Cortex of kidney (tissue), 1 donor: ENCODE measurements at places on chromosomes 4 and X.

DNA sequence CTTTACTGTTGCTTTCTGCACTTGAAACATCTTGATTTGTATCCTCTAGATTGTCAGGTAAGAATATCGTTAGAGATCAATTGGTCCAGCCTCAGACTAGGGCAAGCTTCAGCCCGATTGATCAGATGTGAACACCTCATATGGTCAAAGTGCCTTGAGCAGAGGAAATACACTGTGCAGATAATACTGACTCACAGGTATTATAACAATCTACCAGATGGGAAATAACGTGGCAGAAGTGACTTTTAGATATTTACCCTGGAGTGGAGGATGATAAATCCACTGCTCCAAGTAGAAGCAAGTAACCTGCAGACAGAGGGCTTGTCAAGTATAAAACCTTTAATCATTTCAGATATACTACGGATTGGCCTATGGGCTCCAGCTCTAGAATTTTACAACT is 17.9 kb downstream of the VEGFC start:
- no peak for DNase-seq

DNA sequence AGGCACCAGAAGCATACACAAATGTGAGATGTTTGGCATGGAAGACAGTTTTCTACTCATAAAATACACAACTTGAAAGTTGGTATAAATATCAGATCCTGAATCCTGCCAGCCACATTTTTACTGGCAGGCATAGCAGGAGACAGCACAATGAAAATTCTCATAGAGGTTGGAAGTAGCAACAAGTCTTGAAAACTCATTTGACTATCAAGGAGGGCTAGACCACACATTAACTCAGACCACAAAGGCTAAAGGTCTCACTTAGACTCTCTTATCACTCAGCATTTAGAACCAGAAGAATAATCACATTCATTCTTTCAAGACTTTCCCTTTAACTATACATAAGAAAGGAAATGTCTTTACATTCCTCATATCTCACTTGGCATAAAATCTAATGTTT is 56.5 kb downstream of the SORBS2 start:
- DNase-seq, result no peak

GRCh38 chr4:8859550-8860095 is 12.0 kb downstream of the HMX1 start:
- no peak for DNase-seq

- DNase-seq, result no peak
These were observed 168.4 kb upstream of the AMOT start for GRCh38 chrX:113009029-113009428.

DNA sequence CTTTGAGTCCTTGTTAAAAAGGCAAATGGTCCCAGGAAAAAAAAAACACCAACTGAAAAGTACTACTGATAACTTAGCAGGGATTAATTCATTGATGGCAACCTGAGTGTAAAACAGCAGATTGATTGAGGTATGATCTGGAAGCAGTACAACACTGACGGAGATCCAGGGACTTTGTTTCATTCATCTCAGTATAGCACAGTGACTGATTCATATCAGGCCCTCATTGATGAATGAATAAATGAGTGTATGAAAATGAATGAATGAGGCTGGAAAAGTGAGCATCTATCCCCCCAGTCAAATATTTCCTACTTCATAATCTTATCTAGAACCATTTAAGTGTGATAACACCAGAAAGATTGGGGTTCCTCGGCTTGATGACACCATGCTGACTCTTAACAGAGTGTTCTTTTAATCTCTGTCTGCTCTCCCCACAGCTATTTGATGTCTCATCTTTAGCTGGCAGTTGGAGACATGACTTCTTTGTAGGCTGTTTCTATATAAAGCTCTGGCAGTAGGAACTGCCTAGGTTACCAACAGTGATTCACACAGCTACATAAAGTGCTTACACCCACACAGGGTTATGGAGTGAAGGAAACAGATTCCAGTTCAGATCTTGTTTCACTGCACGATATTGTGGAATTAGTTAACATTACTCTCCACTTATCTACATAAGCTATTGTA is 18.6 kb upstream of the RNF128 start:
- no peak for DNase-seq

DNA sequence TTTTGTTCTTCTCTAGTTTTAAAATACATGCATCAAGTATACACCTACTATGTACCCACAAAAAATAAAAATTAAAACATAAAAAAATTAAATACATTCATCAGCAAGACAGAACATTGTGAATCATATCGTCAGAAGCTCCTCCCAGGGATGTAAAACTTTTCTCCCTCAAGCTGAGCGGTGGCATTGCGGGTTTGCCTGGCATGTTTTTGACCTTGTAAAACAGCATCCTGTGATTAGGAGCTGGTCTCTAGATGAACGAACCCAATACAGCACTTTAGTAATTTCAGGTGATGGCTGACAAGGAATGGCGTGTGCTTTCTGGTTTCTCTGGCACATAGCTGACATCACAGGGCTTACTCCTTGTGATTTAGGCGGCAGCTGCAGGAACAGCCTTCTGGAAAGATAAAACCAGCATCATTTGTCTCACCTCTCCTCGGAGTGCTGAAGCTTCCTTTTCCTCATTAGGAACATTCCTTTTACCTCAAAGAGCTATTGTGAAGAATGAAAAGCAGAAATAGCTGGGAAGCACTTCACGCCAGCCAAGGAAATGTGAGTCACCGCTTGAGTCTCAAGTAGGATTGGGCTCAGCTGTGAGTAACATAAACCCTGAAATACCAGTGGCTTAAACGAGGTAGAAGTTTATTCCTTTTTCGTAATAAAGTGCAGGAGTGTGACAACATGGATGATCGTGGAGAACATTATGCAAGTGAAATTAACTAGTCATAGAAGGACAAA is 44.3 kb downstream of the NYX start:
- no peak for DNase-seq

DNA sequence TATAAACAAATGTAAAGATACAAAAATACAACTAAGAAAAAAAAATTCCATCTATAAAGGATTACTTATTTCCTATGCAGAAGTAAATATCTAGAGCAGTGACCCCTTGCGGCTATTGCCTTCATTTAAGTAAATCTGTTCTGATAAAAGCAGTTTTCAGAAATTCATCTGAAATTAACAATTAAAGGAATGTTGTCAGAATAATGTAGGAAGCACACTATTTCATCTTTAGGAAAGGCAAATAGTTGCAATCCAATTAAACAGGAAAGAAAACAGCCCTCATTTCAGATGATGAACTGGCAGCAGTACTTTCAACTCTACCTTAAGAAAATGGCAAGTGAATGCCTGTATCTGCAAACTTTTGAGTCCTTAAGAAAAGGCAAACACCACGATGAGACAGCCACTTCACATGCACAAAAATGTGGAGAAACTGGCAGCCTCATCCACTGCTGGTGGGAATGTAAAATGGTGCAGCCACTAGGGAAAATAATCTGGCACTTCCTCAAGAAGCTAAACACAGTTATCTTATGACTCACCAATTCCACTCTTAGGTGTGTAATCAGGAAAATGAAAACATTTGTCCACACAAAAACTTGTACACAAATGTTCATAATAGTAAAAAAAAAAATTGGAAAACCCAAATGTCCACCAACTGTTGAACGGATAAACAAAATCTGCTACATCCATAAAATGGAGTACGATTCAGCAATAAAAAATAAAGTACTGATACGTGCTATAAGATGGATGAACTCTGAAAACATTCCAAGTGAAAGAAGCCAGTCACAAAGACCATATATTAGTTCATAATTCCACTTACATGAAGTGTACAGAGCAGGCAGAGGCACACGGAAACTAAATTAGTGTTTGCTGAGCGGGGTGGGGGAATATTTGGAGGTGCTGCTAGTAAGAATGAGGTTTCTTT is 2.0 kb upstream of the THAP9 start:
- DNase-seq, result no peak

DNA sequence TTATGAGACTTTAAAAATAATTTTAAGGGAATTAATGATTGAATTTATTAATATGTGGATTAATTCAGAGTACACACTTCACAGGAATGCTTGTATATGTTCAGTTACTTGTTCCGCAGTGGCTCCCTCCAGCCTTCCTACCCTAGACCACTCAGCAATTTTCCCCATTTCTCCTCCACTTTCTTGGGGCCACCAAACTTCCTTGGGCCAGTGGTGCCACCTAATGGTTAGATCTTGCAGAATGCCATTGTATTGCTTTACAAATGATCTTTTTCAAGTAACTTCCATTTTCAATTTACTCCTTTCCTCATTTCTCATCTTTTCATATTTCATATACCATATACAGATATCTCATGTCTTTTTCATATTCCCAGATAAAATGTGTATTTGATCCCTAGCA is 3.6 kb upstream of the RNF175 start:
- DNase-seq, result no peak

GRCh38 chrX:13506574-13506973 is 62.8 kb upstream of the EGFL6 start:
- DNase-seq, result no peak

DNA sequence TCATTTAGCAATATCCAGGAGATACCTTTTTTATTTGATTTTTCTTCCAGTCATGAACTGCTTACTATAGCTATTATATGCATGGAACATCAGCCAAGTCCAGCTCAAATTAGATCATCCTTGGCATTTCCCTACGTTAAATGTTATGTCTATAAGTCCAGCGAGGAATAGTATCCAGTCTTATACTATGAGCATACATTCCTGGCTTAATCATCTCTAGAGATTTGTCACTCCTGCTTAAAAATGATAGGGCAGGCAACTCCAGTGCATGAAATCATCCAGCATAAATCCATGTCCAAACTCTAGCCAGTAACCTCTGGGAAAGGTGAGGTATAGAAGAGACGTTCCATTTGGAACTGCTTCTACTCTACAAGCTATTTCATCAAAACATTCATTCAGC is 126.7 kb upstream of the VCX2 start:
- DNase-seq, result no peak

- DNase-seq, result no peak
These were observed 1920.5 kb upstream of the PCDH7 start for GRCh38 chr4:28799696-28800095.

DNA sequence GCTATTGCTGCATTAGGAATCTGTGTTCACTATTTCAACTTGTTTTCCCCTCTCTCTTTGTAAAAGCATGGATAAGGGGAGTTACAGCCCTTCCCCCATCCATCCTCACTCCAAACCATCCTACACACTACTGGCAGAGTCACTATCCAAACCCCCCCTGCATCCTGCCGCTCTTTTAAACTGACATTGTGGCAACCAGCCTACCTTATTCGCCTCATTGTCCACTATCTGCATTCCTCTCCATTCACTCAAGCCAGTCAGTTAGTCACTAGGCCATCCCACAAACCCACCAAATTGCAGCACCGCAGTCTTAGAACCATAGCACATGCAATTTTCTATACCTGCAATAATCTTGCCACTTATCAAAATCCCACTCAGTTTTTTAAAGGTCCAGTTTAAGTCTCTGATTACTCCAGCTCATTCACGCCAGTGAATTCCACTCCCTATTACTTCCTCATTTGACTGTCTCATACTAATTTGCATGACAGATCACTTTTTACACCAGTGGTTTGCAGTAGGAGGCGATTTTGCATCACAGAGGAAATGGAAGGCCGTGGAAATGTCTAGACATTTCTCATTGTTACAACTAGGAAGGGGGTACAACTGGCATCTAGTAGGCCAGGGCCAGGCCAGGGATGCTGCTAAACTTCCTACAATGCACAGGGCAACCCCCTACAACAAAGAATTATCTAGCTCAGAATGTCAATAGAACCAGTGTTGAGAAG is 181.8 kb downstream of the HS6ST2 start:
- DNase-seq, result no peak

- DNase-seq, result no peak
These were observed 69.8 kb upstream of the NEIL3 start for GRCh38 chr4:177239878-177240277.

GRCh38 chrX:75365243-75365975 is 91.5 kb downstream of the UPRT start:
- DNase-seq, result no peak

- DNase-seq, result no peak
These were observed 489.1 kb upstream of the INTU start for GRCh38 chr4:127143460-127144195.

DNA sequence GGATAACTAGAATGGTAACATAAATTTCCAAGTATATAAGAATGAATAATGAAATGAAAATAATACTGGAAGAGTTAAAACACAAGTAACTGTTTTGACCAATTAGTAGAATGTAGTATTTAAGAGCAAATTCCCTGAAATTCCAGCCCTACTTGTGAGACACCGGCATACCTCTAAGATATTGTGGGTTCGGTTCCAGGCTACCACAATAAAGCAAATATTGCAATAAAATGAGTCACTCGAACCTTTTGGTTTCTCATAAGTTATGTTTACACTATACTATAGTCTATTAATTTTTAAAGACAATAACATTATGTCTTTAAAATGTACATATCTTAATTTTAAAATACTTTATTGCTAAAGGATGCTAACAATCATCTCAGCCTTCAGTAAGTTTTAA is 15.2 kb upstream of the IQCM start:
- DNase-seq, result no peak

GRCh38 chr4:81632581-81633299 is 161.0 kb upstream of the RASGEF1B start:
- no peak for DNase-seq

- DNase-seq, result no peak
These were observed 70.3 kb upstream of the ARMCX2 start for GRCh38 chrX:101729986-101730385.

GRCh38 chrX:123773258-123773988 is 40.6 kb upstream of the THOC2 start:
- no peak for DNase-seq

DNA sequence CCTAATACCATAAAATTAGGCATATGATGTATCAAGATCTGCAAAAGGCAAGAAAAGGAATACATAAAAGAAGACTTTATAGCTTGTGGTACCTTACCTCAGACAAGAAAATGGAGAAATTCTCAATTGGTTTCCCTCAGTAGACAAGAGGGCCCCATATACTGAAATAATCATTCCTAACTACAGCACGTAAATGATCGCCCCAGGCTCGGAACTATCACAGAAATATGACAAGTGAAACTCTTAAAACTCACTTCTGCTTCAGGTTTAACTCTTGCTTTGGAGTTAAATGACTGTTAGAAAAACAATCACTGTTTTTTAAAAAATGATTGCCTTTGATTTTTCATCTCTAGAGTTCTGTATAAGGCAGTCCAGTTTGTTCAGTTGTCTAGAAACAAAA is 38.6 kb upstream of the NAP1L5 start:
- DNase-seq, result no peak

DNA sequence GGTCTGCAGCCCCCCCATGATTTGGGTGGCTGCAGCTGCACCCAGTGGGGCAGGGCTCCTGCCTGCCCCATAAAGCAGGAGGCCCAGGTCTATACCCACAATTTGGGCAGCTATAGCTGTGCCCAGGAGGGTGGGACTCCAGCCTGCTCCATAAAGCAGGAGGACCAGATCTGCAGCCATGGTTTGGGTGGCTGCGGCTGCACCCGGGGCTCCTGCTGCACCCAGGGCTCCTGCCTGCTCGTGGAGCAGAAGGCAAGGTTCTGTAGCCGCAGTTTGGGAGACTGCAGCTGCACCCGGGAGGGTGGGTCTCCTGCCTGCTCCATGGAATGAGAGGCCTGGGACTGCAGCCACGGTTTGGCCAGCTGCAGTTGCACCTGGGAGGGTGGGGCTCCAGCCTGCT is 81.1 kb downstream of the ATRX start:
- no peak for DNase-seq

GRCh38 chr4:48369248-48369647 is 27.9 kb downstream of the SLAIN2 start:
- DNase-seq, result no peak

- no peak for DNase-seq
These were observed 88.2 kb downstream of the ABCB7 start for GRCh38 chrX:75067931-75068330.
